Ascending aorta (tissue), 2 donors: ENCODE measurements at places on chromosomes 5 and 9.

- peaks cover 20% of the 10 kb centered on the region for H3K4me1 ChIP-seq
- no peaks in the 10 kb centered on the region for H3K27me3 ChIP-seq
- peak overlapping the region; percentile 82 for H3K27ac ChIP-seq
- peak overlapping the region; percentile 36 for H3K4me3 ChIP-seq
- DNase-seq = peak; percentile 86
These were observed 120.5 kb downstream of the FBXL7 start for GRCh38 chr5:15620501-15620900.

DNA sequence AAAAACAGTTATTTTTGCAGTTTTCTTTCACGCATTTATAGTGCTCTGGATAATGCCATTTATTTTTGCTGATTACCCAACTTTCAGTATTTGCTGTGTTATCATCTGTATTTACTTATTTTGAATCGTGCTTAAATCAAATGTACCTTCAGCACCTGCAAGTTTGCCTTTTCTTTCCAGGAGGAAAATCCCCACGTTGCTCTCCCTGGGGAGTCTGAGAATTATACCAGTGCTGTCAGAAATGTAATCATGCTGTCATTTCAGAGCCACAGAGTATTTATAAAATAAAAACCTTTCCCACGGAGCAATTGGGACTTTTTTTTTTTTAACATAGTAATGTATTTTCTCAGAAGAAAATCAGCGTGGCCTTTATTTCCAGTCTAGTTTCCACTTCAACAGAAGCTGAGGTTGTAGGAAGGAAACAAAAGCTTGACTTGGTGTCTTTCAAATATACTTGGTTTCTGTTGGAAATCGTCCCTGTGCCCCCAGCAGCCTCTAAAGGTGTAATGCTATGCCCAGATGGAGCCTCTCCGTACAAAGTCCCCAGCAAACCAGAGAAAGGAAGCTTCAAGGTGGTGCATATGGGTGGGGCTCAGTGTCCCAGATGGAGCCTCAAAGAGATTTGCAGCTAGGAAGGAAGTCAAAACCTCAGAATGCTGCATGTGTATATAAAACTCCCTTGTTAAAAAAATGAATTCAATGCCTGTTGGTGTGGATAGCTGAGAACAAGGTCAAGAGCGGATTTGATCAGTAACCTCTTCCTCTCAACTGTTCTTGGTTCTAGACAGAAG, 2.1 kb downstream of the GPR150 start:
- DNase-seq = no peak
- H3K4me3 ChIP-seq = peak overlapping the region; percentile 71
- peaks cover 8% of the 10 kb centered on the region for H3K4me1 ChIP-seq

- H3K27me3 ChIP-seq = no peaks in the 10 kb centered on the region
- no peak overlapping the region for H3K4me3 ChIP-seq
- H3K36me3 ChIP-seq = no peaks in the 10 kb centered on the region
- H3K27ac ChIP-seq = peak overlapping the region; percentile 32
- no peak for DNase-seq
These were observed 71.6 kb downstream of the GCNT1 start for GRCh38 chr9:76530458-76531110.

DNA sequence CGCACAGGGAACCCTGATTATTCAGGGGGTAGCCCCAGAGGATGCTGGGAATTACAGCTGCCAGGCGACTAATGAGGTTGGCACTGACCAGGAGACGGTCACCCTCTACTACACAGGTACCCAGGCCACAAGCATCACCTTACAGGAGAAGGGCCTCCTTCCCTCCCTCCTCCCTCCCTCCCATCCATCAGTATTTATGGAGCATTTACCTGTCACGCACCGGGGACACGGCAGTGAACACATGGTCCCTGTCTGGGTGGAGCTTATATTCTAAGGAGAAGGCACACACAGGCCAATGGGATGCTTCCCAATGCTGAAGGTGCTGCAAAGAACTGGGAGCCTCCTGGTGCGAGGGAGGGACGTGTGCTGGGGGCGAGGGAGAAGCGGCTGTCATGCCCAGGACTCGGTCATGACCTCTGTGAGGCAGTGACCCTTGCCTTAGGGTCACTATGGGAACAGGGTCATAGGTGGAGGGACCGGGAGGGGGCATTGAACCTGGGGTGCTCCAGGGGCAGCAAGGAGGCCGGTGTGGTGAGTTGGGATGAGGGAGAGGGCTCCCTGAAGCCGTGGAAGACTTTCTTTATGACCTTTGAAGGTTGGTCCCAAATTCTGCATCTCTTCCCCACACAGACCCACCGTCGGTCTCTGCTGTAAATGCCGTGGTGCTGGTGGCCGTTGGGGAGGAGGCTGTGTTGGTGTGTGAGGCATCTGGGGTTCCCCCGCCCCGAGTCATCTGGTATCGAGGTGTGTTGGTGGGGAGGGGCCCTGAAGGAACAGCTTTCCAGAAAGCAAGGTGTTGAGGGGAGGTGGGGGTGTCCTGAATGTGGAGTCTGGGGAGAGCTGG, 41.5 kb downstream of the HMCN2 start:
- no peaks in the 10 kb centered on the region for H3K36me3 ChIP-seq
- no peak overlapping the region for H3K27ac ChIP-seq
- no peak overlapping the region for H3K4me3 ChIP-seq

DNA sequence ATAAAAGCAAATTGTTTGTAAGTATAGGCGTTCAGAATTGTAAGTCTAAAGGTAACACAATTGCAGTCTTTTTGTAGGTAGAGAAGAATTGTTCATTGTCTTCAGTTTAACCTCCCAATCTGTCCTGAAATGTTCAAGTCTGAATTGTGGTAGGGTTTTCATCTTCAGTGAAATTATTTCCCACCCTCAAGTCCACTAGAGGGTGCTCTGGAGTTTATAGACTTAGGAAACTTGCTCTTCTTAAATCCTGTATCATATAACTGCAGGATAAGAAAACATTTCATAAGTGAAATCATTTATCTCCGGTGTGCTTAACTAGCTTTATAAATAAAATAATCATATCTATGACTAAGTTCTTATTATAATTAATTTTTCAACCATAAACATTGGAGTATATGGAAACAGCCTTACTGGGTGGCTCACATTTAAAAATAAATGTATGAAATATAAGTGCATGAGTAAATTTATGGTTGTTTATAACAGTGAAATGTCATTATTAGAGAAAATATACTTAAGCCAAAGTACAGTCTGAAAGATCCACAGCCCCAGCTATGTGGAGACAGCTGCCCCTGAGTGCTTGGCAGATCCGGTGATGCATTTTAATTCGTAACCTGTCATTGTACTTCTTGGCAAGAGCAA, 182.4 kb upstream of the OTULINL start:
- H3K27me3 ChIP-seq = no peaks in the 10 kb centered on the region
- H3K4me1 ChIP-seq = peaks cover 12% of the 10 kb centered on the region
- H3K27ac ChIP-seq = no peak overlapping the region
- H3K36me3 ChIP-seq = peaks cover 36% of the 10 kb centered on the region
- no peak overlapping the region for H3K4me3 ChIP-seq
- no peak for DNase-seq

DNA sequence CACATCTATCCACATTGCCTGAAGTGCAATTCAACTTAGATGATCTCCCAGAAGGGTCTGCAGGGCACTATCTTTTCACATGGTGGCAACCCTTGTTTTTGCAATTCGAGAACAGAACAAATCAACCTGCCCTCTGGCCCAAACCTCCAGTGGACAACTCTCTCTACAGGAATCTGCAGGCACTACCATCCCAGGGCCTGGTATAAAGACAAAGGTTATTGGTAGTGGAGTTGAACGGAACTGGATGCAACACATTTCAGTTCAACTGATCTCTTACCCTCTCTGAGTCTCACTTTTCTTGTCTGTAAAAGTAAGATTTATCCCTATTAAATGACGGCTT, 153.2 kb upstream of the EGFLAM start:
- H3K36me3 ChIP-seq = no peaks in the 10 kb centered on the region
- no peak for DNase-seq
- no peaks in the 10 kb centered on the region for H3K4me1 ChIP-seq
- H3K4me3 ChIP-seq = no peak overlapping the region
- H3K27me3 ChIP-seq = no peaks in the 10 kb centered on the region
- H3K27ac ChIP-seq = no peak overlapping the region

DNA sequence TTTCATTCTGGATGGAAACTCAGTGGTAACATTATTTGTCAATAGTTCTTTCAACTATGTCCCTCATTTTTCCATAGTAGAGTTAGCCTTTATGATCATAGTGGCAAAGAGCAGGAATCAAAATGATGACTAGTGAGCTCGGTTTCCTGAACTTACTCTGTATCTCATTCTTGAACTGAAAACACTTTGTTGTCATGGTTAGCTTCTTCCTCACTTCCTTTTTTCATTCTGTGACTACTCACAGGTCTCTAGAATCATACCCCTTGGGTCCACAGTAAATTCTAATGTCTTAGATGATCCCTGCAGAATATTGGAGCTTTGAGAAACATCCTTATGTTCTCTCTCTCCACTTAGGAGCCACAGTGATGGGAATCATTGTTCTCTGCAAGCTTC, 29.4 kb upstream of the RECK start:
- no peaks in the 10 kb centered on the region for H3K4me1 ChIP-seq
- H3K27me3 ChIP-seq = no peaks in the 10 kb centered on the region
- H3K4me3 ChIP-seq = no peak overlapping the region

GRCh38 chr9:4290427-4290837, 9.4 kb downstream of the GLIS3 start:
- no peak overlapping the region for H3K27ac ChIP-seq
- peaks cover 8% of the 10 kb centered on the region for H3K4me1 ChIP-seq
- no peaks in the 10 kb centered on the region for H3K27me3 ChIP-seq
- H3K4me3 ChIP-seq = no peak overlapping the region
- no peak for DNase-seq
- no peaks in the 10 kb centered on the region for H3K36me3 ChIP-seq

- H3K27ac ChIP-seq = peak overlapping the region; percentile 26
- H3K27me3 ChIP-seq = no peaks in the 10 kb centered on the region
- H3K36me3 ChIP-seq = no peaks in the 10 kb centered on the region
- H3K4me1 ChIP-seq = peaks cover 36% of the 10 kb centered on the region
- peak; percentile 89 for DNase-seq
These were observed 51.0 kb downstream of the IRF1 start for GRCh38 chr5:132439521-132440089.

DNA sequence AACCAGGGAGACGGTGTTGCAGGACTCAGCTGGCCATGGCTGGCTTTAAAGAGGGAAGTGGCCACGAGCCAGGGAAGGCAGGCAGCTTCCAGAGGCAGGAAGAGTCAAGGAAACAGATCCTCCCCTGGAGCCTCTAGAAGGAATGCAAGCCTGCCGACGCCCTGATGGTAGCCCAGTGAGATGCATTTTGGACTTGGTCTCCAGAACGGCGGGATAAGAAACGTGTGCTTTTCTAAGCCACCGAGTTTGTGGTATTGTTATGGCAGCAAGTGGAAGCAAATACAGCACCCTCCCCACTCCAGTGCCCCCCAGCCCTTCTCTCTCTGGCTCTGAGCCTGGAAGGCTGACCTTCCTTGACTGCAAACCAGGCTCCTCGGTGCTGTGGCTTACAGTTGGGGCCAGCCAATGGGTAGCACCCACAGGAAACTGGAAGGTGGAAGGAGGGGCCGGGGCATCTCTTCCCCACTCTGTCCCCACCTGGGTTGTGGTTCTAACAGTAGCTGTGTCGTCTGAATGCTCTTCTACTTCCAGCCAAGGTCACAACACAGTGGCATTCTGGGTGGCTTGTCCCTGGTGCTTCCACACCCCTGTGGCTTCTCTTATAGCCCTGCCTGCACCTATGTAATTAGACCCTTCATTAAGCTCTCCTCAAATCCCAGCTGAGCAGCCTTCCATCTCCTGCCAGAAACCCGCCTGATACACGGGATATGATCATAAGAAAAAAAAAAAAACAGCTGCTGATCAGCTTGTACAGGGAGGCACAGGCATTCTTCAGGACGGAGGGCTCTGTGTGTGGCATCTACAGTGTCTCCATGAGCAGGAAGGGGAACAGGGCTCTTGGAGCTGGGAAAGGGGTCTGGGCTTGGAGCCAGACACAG, 29.9 kb upstream of the UNC5A start:
- H3K4me3 ChIP-seq = no peak overlapping the region
- H3K36me3 ChIP-seq = no peaks in the 10 kb centered on the region
- no peaks in the 10 kb centered on the region for H3K4me1 ChIP-seq
- no peaks in the 10 kb centered on the region for H3K27me3 ChIP-seq
- peak; percentile 15 for DNase-seq

DNA sequence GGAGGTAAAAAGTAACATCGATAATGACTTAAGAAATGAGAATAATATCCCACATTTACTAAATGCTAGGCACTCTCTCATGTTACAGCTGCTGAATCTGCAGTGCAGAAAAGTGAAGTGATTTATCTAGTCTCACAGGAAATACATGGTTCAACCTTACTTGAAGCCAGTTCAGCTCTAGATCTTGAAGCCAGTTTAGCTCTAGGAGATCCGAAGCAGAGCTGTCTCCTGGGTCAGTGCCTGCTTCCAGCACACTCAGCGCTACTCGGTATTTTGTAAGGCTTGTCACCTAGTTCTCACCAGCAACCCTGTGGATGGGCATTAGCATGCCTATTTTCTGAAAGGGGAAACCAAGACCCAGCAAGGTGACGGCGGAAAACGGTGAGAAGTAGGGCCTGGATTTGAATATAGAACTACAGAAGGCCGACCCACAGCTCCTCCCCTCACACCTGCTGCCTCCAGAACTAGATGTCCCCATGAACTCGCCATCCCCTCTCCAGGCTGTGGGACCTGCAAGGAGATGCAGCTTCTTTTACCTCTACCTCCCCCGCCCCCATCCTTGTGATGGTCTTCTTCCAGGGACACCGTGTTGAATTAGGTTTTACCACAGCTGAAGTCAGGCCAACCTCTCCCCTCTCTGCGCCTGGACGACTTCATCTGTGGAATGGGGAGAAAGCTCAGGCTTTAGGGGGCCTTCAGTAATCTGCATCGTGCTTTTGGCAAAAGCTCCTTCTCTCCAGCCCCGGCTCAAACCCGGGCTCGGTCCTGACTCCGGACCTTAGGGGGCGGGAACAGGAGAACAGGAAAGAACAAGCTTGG, 4.4 kb upstream of the MSX2 start:
- H3K27me3 ChIP-seq = peaks cover 15% of the 10 kb centered on the region
- no peaks in the 10 kb centered on the region for H3K36me3 ChIP-seq
- no peak for DNase-seq
- no peak overlapping the region for H3K4me3 ChIP-seq
- H3K27ac ChIP-seq = no peak overlapping the region
- no peaks in the 10 kb centered on the region for H3K4me1 ChIP-seq

DNA sequence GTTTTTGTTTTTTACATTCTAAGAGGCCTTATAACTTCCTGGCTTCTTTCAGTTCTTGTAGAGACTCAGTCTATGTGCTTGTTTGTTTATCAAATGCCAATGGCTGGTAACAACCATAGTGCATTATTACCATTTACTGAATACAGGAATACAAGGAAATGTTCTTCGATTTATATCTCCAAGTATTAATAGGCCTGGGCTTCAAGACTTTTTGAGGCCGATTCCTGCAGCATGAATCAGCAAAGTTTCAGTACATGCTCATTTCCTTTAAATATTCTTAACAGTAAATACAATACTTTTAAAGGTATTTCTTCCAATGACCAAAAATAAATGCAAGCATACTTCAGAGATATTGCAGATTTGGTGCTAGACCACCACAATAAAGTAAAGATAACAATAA, 535.3 kb downstream of the EFNA5 start:
- H3K27ac ChIP-seq = no peak overlapping the region
- no peak overlapping the region for H3K4me3 ChIP-seq
- no peaks in the 10 kb centered on the region for H3K36me3 ChIP-seq
- no peaks in the 10 kb centered on the region for H3K27me3 ChIP-seq
- no peaks in the 10 kb centered on the region for H3K4me1 ChIP-seq
